ENCODE measurements at places on chromosomes 11 and 22. TPM values are rescaled to one million over a fixed set of nuclear protein-coding genes. Genes with fewer than 3 reads are reported as not detected.

DNA sequence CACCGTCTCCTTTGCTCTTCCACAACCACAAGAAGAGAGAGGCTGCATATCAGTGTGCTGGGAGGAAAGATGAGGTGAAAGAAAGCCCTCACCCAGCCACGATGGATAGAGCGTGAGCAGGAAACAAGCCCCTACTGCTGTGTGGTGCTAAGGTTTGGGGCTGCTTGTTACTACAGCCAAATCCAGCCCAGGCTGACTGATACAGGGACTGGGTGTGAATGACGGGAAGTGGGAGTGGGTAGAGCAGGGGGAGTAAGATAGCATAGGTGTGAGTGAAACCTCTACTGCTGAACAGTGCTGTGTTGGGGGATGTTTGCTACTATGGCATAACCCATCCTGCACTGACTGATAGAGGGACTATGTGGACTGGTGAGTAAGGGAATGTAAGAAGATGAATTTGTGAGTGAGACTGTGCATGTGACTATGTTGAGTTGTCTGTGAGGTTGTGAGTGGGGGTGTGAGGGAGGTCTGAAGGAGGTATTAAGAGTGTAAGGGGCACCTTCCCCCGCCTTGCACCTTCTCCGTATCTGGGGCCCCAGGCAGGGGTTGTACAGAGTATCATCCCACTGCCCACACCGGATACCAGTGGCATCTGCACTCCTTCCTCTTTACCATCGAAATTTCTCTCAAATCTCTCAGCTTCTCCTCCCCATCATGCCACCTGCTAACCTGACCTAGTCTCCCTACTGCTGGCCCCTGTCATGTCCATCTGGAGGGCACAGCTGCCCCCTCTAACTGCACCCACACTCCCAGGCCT, 91.5 kb downstream of the MN1 start:
- no peak for DNase-seq

DNA sequence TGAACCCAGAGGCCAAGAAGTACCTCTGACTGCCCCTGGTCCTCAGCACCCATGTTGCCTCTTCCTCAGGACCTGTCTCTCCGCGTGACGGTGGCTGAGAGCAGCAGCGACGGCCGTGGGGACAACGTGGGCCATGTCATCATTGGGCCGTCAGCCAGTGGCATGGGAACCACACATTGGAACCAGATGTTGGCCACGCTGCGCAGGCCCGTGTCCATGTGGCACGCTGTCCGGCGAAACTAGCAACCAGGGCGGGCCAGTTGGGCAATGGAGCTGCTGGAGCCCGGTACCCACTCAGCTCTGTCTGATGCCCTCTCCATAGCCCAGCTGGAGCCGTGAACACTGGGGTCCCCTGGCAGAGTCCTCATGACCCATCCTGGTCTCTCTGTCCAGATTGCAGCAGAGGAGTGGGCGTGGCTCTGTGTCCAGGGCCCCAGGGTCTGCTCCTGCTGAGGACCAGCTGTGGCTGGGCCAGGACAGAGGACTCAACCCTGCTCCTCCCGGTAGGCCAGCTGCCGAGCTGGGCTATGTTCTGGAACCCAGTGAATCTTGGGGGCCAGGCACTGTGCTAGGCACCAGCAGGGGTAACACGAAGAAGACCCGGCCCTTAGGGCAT, 8.0 kb upstream of the RHOD start:
- no peak for DNase-seq

GRCh38 chr22:36569999-36570398, 41.0 kb upstream of the EIF3D start:
- DNase-seq: no peak

GRCh38 chr11:108115500-108116140, 5.7 kb upstream of the ACAT1 start:
- no peak for DNase-seq

DNA sequence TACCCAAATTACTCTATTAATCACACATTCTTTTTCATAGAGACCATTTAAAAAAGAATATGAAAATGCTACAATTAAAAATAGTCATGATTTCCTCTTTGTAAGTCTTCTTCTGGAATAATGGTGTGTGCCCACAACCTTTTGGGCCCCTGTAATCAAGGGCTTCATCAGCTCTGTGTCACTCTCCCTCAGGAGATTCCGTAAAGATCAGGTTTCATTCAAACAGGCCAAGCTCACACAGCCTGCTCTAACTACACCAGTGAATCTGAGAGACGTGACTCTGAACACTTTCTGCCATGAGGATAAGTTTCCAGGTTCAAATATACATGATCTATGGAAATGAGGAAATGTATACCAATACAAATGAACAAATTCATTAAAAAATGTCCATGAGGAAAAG, 9.5 kb downstream of the DRICH1 start:
- no peak for DNase-seq

GRCh38 chr22:27378311-27378800, 423.2 kb downstream of the MN1 start:
- DNase-seq: no peak

DNA sequence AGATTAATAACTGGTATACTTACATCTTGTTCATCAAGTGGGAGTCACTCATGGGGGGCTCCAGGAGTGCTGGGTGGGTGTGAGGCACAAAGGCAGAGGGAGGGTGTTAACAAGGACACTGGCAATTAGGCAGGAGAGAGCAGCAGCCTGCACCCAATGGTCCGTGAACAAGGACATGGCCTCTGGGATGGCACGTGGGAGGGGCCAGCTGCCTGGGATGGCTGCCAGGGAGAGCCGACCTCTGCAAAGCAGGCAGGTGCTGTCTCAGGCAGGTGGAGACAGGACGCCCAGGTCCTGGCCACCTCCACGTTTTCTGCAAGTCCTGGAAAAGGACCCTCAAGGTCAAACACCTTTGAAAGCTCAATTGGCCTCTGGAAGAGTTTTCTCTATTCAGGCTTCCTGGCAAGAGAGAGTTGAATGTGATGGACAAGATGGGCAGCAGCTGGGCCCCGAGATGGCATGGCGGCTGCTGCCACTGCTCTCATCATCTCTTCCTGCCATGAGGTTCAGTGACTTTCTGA, 257.1 kb downstream of the BUD13 start:
- DNase-seq: no peak

- no peak for DNase-seq
Measured at GRCh38 chr11:123521930-123522329, 91.9 kb downstream of the GRAMD1B start.

- DNase-seq: no peak
Measured at GRCh38 chr11:36425561-36426081, 84.5 kb downstream of the TRAF6 start.

DNA sequence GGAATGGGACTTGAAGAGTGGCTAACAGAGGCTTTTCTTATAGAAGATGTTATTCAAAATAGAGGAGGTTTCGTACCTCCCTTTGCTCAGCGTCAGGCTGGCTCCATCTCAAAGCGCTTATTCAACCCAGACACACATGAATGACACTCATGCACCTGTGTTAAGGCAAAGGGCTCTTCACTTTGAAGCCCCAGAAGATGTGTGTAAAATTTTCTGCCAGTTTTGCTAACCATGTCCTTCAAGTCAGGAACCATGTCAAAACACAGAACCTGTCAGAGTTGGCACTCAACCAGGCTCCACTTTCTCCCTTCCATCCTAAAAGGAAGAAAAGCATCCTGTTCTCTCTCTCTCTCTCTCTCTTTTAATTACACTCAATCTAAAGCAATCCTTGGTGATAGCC, 352.8 kb upstream of the NARS2 start:
- DNase-seq: no peak

GRCh38 chr11:108551651-108552462, 41.7 kb downstream of the EXPH5 start:
- DNase-seq: no peak

DNA sequence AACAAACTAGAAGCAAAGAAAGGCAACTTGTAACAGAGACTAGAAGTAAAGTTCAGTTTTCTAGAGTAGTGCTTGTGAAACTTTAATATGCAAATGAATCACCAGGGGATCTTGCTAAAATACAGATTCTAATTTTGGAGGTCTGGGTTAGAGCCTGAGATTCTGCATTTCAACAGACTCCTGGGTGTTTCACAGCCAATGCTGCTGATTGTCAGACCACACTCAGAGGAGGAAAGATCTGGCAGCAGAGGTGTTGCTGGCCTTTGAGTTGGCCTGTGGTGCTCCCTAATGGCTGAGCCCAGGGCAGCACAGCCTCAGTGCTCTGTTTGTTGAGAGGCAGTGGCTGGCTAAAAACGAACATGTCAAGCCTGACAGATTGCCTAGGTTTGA, 5.4 kb downstream of the CRY2 start:
- no peak for DNase-seq

DNA sequence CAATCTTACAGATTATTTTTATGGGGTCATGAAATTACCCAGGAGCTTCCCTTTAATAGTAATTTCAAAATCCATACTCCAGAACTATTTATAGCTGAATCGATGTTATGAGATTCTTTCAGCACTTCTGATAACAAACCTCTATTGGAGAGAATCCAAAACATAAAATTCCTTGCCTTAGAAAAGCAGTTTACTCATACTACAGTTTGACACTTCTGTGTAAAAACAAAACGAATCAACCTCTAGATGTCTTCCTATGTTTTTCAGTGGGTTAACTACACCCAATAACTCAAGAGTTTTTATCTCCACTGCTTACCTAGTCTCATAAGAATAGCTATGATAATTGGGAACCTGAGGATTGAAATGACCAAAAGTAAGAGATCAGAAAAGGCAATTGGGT, 35.6 kb downstream of the KIF18A start:
- DNase-seq: no peak

- DNase-seq: no peak
Measured at GRCh38 chr11:64251753-64252002, 348 bp downstream of the PLCB3 start.

GRCh38 chr11:44880511-44880910, 70.2 kb downstream of the TP53I11 start:
- DNase-seq: no peak

DNA sequence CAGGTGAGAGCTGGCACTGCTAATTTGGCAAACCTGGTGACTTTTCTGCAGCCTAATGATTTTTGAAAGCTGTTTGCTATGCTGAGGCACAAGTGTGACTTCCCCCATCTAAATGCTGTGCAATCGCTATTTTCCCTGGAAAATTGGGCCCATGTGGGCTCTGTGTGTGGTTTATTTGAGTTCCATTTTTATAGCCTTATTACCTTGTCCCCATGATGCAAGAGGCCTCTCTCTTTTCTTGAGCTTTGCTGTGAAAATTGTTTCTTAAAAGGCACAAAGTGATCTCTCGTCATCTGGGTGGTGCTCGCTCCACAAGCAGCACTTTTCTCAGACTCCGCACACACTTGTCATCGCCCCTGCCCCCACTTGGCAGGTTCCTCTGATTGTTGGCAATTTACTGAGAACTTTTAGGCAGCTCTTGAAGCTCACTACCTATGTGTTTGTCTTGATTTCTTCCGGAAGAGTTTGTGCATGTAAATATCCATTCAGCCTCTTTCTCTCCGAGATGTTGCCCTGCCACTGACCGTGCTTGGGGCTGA, 24.9 kb downstream of the BMAL1 start:
- DNase-seq: no peak

DNA sequence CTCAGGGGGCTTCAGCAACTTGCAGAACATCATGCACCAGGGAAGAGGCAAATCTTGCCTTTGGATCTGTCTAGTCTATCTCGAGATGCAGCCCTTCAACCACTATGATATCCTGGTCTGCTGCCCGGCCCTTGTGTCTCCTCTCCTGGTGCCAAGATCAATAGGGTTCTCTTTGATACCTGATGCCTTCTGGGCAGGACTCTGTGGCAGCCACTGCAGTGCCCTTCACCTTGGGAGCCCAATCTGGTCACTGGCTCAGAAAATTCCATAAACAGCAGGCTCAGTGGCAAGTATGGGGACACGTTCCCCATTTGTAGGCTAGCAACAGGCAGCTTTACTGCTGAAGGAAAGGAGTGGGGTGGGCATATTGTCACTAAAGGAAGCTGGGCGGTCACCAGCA, 23.4 kb downstream of the SYN3 start:
- DNase-seq: no peak

DNA sequence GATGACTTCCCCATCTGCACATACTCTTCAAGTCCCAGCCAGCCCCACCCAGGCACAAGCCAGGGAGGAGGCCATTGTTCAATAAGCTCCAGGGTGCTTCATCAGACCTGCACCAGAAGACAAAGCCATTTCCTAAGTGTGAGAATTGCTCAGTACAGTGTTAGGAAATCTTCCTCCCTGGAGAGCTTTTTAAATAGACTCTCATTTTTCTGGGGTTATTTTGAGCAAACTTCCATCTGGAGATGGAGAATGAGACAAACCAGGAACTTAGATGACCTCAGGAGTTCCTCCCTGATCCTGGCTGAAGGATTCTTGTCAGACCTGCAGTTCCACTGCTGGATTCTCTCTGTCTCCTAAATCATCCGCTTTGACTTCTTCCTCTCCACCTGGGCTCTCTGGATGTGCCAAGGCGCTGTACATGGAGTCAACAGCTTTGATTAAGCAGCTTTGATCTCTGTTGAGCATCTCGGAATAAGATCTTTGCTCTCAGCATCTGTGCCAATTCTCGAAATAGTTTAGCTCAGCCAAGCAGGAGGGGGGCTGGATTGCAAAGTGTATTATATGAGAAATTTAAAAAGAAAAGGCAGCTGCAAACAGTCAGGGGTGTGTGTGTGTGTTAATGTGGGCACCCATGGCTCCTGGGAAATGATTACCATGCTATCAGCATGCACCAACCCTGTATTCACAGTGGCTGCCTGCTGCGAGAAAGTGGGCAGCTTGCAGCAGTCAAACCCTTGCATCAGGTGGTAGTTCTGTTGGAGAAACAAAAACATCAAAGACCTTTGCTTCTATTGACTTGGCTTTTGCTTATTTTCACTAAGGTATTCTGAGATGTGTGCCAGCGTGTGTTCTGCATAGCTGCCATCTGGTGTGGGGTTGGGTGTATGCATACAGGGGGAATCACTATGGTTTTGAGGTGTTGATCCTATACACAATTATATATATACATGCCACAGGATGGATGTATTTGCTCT, 70.2 kb upstream of the NAV2 start:
- DNase-seq: no peak

DNA sequence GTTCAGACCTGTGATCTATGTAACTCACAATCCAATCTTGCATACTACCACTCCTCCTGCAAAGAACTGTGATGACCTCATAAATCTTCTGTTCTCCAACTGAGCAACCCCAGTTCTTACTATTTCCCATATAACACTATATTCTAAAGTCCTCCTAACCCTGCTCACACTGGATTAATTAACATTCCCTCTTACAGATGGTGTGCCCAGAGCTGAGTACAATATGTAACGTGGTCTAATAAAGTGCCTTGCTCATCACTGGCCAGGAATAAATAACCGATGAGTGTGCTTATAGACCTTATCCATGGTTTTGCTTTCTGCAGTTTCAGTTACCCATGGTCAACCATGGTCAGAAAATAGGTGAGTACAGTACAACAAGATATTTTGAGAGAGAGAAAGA, 28.6 kb downstream of the PRCP start:
- DNase-seq: no peak

The CHRM1 gene
- not detected for total RNA-seq

The OR2AG2 gene
- total RNA-seq: 0.34 TPM

The SUSD2 gene
- 0.32 TPM for total RNA-seq

The ZDHHC5 gene
- 69.9 TPM for total RNA-seq

The LRRC75B gene
- 4.7 TPM for total RNA-seq

The NXPE4 gene
- total RNA-seq: not detected

The OR51V1 gene
- not detected for total RNA-seq

The P4HA3 gene
- total RNA-seq: not detected

The IGSF9B gene
- total RNA-seq: 101 TPM

The APOL5 gene
- not detected for total RNA-seq
